Stimulated activated CD8-positive, alpha-beta memory T cell treated with anti-CD3 and anti-CD28 coated beads, Interleukin-15, amount 100 ng/mL, for 24 hours (primary cell): ENCODE measurements at places on chromosomes 3 and 15.

DNA sequence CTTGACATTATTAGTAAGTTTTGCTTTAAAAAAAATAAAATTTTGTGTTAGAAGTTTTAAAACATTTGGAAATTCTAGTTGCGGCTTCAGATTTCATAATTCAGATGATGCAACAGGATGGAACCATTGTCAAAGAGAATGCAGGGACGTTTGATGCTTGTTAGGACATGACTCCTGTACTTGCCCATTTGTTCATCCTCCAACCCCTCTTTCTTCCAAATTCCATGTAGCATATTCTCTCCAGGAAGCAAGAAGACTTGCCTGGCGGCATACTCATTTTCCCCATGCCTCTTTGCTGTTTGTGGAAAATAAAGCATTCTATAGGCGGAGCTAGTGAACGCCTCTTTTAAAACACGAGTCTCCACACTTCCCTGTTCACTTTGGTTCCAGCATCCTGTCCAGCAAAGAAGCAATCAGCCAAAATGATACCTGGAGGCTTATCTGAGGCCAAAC lies at the start of gene CSTA:
TSS of gene CSTA (plus strand) at position 378 of the 453 bp plus-strand sequence. CDS start at position 423, 45 bp downstream.
- DNase-seq = no peak

- no peak for DNase-seq
Observed at GRCh38 chr3:73258057-73258456, 196.6 kb downstream of the EBLN2 start.

DNA sequence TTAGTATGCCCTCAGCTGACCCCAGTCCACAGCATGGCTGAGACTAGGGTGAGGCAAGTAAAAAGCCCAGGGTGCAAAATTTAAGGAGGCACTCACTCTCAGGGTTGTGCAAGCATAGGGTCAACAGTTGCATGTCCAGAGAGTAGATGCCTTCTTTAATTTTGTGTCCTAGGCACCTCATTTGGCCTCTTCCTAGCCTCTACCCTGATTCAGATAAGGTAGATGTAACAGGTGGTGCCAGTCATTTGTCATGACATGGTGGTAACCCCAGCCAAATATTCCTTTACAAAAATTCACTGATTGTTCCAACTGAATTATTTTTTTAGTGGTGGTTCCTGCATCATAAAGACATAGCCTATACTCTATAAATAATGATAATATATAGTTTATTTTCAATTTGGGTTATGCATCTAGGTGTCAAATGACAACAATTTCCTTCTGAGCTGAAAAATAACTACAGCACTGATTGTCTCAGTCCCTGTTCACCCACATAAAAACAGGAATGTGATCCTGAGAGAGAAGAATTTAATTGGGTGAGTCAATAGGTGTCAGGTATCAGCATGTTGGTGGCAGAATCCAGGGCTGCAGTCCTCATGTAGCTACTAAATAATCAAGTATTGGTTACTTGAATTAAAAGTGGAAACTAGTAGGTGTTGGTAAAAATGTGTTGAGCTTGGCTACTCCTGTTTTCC lies 44.2 kb upstream of the TIPARP start:
- DNase-seq = no peak

- DNase-seq = no peak
Observed at GRCh38 chr15:77607894-77608261, 24.8 kb downstream of the LINGO1 start.

GRCh38 chr3:128289534-128289933 lies 136.3 kb downstream of the EEFSEC start:
- no peak for DNase-seq

- no peak for DNase-seq
Observed at GRCh38 chr3:194870394-194871110, 184.9 kb downstream of the FAM43A start.
